Stimulated activated CD8-positive, alpha-beta memory T cell treated with anti-CD3 and anti-CD28 coated beads, Interleukin-4, amount 100 ng/mL, for 4 hours (primary cell): ENCODE measurements at places on chromosomes 5 and 9.

- DNase-seq, result no peak
Measured at GRCh38 chr5:126138281-126138931, 284.8 kb upstream of the GRAMD2B start.

- DNase-seq, result no peak
Measured at GRCh38 chr9:105070176-105070575, 142.2 kb upstream of the ABCA1 start.

DNA sequence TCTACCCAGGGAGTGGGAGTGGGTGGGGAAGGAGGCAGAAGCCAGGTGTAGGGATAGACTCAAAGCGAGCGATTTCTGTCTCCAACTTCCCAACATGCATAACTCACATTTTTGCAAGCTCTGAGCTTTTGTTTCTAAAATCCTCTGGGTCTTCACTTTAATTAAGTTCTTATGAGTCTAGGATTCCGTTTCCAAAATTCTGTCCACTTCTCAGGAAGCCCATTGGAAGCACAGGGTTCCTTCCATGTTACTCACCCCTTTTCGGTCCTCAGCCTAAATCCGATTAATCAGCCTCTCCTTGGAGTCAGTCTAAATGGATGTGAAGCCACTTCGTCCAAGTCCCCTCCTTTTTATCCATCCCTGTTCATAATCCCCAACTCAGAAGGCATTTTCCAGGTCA, 1.4 kb downstream of the GPX3 start:
- no peak for DNase-seq

GRCh38 chr5:50593681-50594080, 72.8 kb upstream of the PARP8 start:
- no peak for DNase-seq

GRCh38 chr9:134877541-134877940, 3.1 kb upstream of the FCN2 start:
- DNase-seq, result no peak
